ENCODE measurements at places on chromosomes 5 and 9.

DNA sequence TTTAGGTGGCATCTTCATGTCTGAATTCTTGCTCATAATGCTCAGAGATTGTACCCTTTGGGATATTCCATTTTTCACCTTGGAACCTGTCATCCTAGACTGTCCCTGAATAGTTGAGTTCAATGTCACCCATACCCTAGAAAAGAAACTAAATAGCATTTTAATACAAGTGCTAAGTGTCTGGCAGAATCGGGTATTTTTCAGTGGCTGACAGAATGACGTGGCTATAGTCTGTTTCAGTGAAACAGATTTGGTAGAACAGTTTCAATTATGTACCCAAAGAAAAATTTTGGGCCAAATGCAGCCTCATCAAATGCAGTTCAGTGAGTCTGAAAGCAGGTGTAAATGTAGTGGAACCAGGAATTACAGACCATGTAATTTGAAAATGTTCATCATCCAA is 1041.2 kb downstream of the DTWD2 start:
- no peak for DNase-seq

- peak; percentile 80 for DNase-seq
These were observed 261.4 kb upstream of the KLF4 start for GRCh38 chr9:107750741-107751566.

- peak; percentile 6 for DNase-seq
These were observed 288.7 kb downstream of the FBXL17 start for GRCh38 chr5:108093186-108093585.

DNA sequence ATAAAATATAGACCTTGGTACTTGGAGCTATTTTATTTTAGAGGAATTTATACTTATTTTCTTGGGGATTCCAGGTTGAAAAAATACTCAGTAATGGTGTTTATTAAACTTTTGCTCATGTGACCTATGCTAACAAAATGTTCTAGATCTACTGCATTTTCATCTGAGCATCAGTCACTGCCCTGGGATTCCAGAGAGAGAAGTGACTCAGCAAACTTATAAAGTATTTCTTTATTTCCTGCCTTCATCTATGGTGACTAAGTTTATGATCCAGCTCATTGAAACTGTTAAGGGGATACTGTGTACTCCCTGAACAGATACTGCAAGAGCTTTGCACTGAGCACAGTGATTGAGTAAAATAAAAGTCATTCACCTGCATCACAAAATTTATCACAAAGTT is 298.5 kb upstream of the CDH18 start:
- peak; percentile 8 for DNase-seq

- DNase-seq = no peak
These were observed 199.3 kb upstream of the SEMA6A start for GRCh38 chr5:116773926-116774325.

- no peak for DNase-seq
These were observed 49.0 kb downstream of the TEX10 start for GRCh38 chr9:100303747-100304146.

DNA sequence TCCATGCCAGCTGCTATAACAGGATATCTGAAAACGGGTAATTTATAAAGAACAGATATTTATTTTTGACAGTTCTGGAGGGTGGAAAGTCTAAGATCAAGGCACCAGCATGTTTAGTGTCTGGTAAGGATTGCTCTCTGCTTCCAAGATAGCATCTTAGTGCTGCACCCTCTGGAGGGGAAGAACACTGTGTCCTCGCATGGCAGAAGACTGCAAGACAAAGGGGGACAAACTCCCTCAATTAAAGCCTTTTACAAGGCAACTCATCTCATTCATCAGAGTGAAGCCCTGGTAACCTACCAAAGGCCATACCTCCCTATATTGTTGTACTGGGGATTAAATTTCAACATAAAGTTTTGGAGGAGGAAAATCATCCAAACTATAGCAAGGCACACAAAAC is 298.9 kb upstream of the EDIL3 start:
- no peak for DNase-seq

DNA sequence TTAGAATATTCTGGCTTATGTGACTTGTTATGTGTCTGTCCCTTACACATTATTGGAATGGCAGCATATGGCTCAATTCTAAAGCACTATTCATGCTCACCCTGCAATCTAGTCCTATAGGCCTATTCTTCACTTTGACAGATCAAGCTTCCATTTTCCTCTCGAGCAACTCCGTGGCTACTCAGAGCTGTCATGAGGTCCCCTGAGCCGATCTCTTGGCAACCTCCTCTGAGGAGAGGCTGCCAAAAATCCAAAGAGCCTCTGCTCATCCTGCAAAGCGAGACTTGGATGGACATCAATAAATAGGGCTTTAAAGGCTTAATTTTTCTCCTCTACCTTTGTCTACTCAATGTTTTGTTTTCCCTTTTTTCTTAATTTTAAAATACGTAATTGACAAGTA is 163.8 kb downstream of the GABRB2 start:
- no peak for DNase-seq

DNA sequence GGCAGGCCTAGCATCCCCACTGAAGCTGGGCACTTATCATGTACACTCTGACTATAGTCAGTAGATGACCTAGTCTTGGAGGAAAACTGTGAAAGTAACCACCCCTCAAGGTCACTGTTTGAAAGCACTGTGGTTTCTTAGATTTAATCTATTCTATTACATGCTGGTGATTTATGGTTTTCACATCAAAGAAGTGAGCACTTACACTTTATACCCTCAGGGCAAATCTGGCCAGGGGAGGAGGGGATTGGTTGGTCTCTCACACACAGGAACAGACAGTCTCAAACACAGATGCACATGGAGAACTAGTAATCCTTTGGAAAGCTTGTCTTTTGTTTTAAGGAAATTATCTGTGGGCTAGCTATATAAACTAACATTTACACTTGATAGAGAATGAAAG is 17.9 kb upstream of the SPIN1 start:
- no peak for DNase-seq

GRCh38 chr5:119288379-119289033 is 67.3 kb upstream of the TNFAIP8 start:
- DNase-seq = no peak

DNA sequence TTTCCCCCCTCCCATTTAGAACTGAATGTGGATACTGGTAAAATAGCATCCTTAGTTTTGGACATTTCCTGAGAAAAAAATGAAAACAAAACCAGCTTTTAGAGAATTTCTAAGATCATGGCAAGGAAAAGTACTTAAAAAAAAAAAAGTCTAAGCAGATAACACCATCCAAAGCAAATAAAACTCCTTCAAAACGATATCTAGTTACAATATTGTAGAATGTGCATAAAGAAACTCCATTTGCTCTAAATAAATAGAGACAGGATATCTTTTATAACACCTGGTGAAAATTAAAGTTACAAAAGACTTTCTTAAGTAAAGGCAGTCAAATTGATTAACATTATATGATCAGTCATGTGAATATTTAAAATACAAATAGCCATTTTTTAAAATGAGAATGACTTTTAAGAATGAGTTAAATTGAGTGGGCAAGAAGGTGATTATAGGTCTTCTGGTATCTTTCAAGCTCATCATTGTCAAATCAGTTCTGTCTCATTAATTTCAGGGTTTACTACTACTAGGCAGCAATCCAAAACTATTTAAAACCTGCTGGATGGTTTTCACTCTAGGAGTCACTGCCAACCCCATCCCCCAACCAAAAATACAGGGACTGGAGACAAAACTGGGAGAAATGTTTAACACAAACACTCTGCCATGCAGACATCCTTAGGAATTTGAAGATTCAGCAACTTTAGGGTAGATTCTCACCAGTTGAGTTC is 382.6 kb downstream of the ADGRV1 start:
- DNase-seq = no peak

GRCh38 chr5:157608972-157609565 is 33.5 kb upstream of the ADAM19 start:
- no peak for DNase-seq

DNA sequence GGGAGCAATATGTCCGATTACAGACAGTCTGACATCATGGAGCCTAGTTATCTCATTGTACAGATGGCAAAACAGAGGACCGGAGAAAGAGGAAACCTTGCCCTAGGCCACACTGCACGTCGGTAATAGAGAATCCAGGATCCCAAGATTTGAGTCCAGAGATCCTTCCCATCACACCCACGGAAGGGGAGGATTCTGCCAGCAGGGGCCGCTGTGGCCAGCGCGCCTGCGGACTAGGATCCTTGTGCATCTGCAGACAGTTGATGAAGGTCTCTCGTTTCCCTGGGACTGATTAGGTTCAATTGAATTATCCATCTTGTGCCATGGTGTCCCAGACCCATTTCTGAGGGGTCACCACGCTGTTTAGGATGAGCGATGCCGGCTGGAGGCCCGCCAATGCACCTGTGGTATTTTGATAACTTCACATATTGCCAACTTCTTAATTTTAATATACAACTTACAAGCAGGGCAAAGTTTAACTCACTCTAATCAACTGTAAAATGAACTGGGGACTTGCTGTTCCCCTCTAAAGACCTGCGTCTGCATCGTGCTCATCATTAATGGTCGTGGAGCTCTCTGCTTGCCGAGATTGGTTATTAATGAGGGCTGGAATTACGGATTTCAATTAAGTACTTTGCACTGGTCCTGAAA is 592.7 kb upstream of the BRINP1 start:
- peak; percentile 21 for DNase-seq

DNA sequence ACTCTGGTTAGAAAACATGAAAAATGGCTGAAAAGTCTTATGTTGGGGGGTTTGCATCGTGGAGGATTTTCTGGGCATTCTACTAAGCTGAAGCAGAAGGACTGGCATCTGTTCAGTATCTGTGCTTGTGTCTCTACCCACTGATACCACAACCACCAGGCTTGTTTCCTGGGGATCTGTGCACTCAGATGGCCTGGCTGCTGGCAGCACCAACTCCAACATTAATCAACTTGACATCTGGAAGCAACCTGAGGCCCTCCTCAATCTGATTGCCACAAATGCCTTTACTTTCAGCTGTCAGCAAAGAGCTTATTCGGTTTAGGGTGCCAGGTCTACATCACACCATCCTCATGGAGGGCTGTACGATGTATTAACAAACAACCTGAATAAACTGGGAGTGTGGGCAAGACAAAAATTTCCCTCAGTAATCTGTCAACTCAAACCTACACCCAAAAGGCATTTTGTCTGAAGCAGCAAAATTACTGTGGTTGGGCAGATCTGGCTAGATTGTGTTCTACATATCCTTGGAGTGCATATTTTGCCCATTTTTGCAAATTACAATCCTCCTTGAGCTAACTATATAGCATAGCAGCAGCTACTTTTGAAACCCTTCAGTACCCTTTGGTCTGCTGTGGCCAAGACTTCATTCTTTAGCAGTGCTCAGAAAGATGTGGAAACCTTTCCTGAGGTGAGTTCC is 74.6 kb downstream of the FOXD1 start:
- DNase-seq = no peak

GRCh38 chr5:59161221-59162105 is 578.6 kb downstream of the RAB3C start:
- no peak for DNase-seq

- no peak for DNase-seq
These were observed 35.1 kb downstream of the KCNIP1 start for GRCh38 chr5:170538696-170539586.

GRCh38 chr5:95899829-95900228 is 61.8 kb downstream of the ELL2 start:
- no peak for DNase-seq

GRCh38 chr9:38251036-38251860 is 141.3 kb upstream of the ALDH1B1 start:
- no peak for DNase-seq

DNA sequence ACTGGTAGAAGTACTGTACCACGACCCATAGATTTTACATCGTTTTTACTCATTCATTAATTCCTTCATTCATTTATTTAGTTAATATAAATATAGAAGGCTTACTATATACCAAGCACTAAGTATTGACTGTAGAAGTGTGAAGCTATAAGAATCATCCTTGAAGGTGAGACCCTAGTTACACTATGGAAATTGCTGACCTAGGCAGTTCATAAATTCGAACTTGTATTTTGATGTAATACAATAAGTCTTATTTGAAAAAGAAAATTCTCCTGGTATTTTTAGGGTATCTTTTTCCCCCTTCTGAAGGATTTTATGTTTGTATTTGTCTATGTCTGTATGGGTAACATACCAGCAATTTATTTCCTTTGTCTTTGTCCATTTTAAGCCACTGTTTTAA is 220.1 kb upstream of the DMAC1 start:
- no peak for DNase-seq

GRCh38 chr9:125977223-125977622 is 230.1 kb downstream of the PBX3 start:
- no peak for DNase-seq

- no peak for DNase-seq
These were observed 62.9 kb downstream of the MLLT3 start for GRCh38 chr9:20559231-20559890.

- peak; percentile 31 for DNase-seq
These were observed 213.1 kb downstream of the RFK start for GRCh38 chr9:76181020-76181641.

DNA sequence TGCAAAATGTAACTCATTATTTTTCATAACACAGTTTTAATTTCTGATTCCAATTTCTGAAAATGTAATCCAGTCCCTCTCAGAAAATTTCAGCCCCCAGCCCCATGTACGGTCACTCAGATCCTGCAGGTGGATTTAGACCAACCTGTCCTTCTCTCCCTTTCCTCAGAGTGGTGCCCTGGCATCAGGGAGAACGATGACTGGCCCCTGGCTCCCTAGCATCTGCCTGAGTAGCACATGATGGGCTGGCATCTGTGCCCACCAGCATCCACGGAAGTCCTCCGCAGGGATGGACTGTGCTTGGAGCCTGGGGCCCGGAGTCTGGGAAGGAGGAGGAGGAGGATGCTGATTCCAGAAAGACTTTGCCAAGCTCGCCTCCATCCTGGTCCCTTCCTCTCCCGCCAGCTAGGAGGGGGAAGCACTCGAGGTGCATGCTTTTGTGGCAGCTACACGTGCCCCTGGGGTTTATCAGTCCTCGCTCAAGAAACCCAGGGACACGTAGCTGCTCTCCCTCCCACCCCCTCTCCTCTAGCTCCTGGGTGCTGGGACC is 54.4 kb upstream of the RUFY1 start:
- no peak for DNase-seq

DNA sequence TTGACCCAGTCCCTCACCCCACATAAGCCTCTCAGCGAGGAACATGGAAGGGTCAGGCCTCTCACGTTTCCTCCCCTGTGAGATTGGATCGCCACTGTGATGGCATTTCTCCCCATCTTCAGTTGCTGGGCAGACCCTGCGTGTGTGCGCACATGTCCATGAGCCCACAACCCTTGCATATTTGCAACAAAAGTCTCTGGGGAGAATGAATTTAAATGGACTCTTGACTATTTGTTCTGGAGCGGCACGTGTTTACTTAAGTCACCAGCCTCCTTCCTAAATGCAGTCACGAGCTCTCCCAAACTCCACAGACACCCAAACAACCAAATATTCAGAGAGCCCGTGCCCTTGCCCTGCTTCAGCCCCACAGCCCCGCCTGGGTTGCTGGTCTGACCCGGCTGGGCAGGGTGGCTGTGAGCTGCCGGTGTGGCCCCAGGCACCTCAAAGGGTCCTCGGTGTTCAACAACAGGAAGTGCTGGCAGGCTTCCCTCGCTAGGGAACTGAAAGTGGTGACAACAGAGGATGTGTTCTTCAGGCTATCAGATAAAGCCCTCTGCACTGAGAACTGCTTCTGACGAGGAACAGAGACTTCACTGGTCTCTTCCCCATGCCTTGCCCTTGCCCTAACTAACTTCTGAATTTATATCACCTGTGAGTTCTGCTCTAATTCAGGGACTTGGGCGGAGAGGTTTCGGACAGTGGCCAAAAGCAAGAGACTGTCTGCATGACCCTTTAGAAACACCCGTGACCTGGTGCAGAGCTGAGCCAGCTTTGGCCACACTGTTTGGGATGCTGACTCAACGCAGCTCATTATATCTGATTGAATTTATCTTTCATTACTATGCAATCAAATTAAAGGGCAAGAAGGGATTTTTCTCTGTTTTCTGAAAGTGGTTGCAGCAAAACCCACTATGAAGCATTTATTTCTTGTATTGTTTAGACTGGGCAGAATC is 19.2 kb upstream of the CD180 start:
- DNase-seq = no peak
